ENCODE measurements at places on chromosomes 7 and 10. TPM values are rescaled to one million over a fixed set of nuclear protein-coding genes. Genes with fewer than 3 reads are reported as not detected.

C10orf67 gene
- 0.50 TPM for total RNA-seq

IDI2 gene
- total RNA-seq = not detected

IFIT1B gene
- not detected for total RNA-seq

PPP1R3A gene
- not detected for total RNA-seq

C10orf62 gene
- not detected for total RNA-seq

SH2D4B gene
- 0.07 TPM for total RNA-seq

SEC61A2 gene
- total RNA-seq = 17.2 TPM

GOLGA7B gene
- total RNA-seq = 0.63 TPM

NXPH1 gene
- total RNA-seq = not detected

AKR1C2 gene
- 16.2 TPM for total RNA-seq

HTRA1 gene
- 0.55 TPM for total RNA-seq
